Tibial artery (tissue), 4 donors: ENCODE measurements at places on chromosomes 5 and 9.

- no peak for DNase-seq
Measured at GRCh38 chr5:136012041-136012804, 16.6 kb upstream of the TGFBI start.

GRCh38 chr5:119200795-119201194 lies 129.9 kb downstream of the DMXL1 start:
- DNase-seq, result no peak

DNA sequence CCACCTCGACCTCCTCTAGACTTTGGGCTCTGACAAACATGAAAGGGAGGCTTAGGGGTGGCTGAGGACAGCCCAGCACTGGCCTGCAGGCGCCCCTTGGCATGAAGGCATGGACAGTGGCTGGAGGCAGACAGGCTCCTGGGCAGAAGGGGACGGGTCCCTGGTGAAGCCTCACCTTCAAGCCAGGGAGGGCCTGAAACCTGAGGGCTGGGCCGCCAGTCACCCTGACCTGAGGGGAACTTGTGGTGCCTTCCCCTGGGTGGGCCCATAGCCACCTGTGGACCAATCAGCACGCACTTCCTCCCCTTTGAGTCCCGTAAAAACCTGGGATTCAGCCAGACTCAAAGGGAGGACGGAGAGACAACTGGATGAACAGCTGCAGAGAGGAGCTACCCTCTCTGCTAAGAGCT lies 90.4 kb upstream of the PUM3 start:
- no peak for DNase-seq

- DNase-seq, result no peak
Measured at GRCh38 chr5:139267481-139267880, 26.1 kb upstream of the MATR3 start.
